Adipocyte (in vitro differentiated cells): ENCODE measurements at places on chromosomes 2 and 18.
A peak's percentile ranks its signal among the peaks of the same experiment; 100 is the strongest.

DNA sequence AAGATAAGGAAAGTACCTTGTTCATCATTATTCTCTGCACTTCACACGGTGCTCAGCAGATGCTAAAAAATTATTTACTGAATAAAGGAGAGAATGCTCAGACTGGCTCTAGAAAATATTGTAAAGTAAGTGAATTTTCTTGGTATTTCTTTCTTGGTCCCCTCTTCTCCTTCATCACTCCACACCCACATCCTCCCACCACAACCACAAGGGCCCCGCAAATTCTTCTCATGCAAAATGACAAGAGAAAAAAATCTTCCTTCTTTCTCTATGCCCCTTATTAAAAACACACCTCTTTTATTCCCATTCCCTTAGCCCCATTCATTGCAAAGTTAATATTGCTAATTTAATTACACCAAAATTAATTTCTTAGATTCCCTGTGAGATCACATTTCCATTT, 74.2 kb upstream of the NEDD4L start:
- no peak for DNase-seq

DNA sequence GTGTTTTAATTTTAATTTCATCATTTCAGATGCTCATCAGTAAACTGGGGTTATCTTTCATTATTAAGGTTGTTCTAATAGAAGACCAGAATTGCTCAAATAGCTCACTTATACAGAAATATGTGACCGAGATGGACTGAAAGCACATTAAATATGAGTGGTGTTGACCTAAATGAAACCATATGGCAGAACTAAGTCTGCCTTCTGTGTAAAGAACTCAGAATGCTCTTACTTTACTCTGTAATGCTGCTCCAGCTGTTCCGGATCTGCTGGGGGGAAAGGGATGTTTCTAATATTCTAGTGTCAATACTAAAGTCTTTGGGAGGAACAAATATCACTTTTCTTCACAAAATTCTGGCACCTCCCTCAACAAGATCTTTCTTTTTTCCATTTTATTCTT, 131.0 kb downstream of the DPP4 start:
- DNase-seq: peak; percentile 53

- DNase-seq: no peak
Observed at GRCh38 chr2:143392358-143392757, 263.1 kb downstream of the ARHGAP15 start.

GRCh38 chr18:69250305-69251151, 150.2 kb upstream of the DOK6 start:
- DNase-seq: peak; percentile 95

- DNase-seq: peak; percentile 95
Observed at GRCh38 chr18:41761333-41762018, 193.6 kb upstream of the PIK3C3 start.

DNA sequence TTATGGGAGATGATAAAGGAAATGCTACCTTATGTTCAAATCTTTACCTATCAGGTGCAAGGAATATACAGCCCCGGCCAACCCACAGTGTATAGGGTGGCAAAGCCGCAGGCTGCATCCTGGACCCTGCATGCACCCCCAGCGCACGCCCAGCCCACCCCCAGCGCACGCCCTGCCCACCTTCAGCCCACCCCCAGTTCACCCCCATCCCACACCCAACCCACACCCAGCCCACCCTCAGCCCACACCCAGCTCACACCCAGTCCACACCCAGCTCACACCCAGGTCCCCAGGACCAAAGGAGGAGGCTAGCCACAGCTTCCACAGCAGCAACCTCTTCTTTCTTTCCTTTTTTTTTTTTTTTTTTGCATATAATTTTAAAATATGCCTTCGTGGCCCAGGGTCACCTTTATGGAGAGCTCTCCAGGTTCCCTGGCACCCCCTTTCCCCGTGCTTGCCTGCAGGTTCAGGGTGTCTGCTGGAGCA, 120.9 kb downstream of the PTGR3 start:
- no peak for DNase-seq

- no peak for DNase-seq
Observed at GRCh38 chr2:48144777-48145176, 238.5 kb upstream of the FBXO11 start.

DNA sequence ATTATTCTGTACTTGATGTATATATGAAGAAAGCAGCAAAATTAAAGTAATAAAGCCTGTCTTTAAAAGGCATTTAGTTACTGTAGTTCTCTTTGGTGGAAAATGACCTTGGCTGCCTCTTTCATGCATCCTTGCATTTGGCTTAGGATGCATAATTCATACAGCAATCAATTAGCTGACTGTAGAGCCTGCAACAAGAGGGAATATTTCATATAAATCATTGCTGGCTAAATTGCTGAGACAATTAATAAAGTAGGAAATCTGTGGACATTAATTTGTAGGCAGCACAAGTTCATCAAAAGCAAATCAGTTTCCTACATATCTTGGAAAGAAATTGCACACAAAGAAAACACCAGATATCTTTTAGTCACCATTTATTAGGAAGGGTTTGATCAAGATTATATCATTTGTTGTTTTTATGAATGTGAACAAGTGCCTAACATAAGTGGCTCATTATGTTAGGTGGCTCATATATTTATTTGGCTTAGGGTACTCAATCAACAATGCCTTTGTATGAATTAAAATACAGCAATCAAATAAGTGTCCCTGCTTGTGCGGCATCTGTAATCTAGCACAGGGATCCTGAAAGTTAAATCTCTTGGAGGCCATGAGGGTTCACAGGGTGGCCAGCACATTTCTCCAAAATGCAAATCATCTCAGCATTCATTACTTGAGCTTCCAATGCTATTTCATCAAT, 220.4 kb upstream of the SPOPL start:
- DNase-seq: no peak

GRCh38 chr2:54048117-54048785, 67.2 kb upstream of the ACYP2 start:
- no peak for DNase-seq

GRCh38 chr2:150467621-150467963, 19.9 kb downstream of the RND3 start:
- DNase-seq: no peak

DNA sequence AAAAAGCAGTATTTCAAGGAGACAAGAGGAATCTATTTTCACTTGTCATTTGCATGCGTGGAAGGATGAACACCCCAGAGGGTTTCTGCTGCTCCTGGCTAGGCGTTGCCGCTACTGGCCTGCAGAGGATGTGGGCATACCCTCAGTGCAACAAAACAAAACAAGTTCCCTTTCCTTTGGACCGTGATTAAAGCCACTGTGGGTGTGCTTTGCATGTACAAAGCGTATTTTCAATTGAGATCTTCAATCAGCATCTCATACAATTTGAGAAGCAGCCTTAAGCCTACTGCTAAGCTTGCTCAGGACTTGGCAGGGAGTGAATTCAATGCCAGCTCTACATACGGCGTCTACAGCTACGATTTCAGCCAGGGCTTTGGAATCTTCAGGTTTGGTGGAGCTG, 298.4 kb downstream of the LPIN1 start:
- no peak for DNase-seq

DNA sequence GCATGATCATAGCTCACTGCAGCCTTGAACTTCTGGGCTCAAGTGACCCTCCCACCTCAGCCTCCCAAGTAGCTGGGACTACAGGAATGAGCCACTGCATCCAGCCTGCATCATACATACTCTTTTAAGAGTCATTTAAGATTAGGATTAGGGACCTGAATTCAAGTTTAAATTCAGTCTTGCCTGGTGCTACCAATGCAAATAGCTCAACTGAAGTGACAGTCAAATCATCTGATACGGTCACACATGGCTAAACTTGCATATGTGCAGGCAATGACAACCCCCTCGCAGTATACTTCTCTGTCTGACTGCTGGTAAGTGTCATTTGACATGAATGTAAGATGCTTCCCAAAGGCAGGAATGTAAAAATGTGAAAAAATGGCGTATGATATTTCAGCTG, 31.8 kb upstream of the TMEM131 start:
- no peak for DNase-seq

DNA sequence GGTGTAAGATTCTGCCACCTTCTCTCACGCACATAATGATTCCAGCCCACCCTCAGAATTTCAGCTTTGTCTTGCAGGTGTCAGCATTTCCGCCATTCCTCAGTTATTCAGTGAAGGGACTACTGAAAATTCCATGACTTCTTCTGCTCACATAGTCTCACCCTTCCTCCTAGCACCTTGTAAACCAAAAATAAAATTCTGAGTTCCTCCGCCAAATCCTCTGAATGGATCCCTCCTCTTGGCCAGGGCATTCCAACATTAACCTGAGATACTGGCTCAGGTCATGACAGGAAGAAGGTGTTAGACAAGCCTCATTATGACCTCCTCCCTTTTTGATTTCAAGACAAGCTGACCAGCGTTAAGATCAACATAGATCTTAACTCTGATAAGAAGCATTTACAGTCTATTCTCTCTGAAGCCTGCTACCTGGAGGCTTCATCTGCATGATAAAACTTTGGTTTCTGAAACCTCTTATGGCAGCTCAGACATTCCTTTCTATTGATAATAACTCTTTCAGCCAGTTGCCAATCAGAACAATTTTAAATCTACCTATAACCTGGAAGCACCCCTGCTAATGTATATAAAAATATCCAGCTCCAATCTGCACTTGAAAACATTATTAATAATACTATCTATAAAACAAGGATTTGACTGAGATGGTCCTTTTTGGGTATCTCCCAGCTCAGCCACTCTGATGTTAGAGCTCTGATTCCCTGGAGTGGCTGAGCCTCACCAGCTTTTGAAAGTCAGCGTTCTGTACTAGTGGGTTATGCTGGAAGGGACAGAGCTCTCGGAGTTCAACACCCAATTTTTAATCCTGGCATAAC, 136.4 kb upstream of the APCDD1 start:
- DNase-seq: no peak

DNA sequence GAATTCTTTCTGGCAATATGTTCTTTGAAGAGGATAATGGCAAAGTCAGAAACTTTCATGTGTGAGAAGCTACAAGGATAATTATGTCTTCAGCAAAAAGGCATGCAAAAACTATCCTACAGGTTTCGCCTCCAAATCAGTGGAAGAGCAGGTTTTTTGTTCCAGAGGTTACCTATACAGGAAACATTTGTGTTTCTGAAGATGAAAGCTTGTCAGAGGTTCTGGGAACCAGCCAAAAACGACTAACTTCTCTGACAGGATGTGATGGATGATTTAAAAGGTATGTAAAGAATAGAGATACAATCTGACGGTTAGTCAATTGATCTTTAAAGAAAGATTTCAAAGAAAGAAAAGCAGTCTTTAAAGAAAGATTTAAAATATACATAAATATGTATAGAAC, 37.6 kb downstream of the RND3 start:
- DNase-seq: no peak

GRCh38 chr2:148096012-148096411, 75.1 kb downstream of the MBD5 start:
- peak; percentile 7 for DNase-seq

DNA sequence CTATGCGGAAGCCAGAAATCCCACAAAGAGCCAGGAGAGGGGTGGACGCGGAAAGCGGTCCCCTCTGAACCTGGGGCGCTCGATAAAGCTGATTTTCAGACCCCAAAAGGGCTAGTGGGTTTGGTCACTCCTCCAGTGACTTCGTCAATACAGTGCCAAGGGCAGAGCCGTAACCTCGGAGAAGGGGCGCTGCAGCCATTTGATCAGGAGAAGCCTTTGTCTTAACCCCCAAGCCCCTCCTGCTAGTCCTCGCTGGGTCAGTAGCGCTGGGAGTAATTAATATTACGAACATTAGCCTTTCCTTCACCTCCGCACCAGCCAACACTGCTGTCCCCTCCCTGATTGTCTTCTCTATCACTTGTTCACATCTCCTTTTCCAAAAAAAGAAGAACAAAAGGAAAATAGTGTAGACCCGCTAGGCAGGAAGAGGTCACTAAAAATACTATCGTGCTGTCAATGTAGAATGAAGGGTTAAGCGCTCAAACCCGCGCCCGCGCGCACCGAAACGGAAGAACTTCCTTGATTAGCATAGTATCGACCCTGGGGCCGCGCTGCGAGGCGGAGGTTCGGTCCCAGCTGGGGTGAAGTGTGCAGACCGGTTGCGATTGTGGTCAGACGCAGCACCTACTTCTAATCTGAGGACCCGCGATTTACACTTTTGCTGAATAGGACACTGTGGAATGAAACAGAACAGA, 63.2 kb upstream of the MAPRE2 start:
- DNase-seq: peak; percentile 47

GRCh38 chr2:225196579-225196978, 154.3 kb upstream of the DOCK10 start:
- DNase-seq: no peak

DNA sequence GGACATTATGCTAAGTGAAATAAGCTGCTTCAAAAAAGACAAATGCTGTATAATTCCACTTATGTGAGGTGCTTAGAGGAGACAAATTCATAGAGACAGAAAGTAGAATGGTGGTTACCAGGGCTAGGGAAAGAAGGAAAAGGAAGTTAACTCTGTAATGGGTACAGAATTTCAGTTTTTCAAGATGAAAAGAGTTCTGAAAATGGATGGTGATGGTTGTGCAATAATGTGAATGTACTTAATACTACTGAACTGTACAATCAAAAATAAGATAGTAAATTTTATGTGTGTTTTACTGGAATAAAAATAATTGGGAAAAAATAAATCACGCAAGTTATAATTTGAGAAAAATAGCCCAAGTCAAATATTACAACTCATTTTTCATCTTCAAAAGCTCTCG, 27.5 kb downstream of the ARHGAP25 start:
- DNase-seq: no peak

- DNase-seq: peak; percentile 39
Observed at GRCh38 chr2:185219981-185220380, 518.6 kb upstream of the FSIP2 start.
